ENCODE measurements at places on chromosomes 6 and 20. TPM values are rescaled to one million over a fixed set of nuclear protein-coding genes. Genes with fewer than 3 reads are reported as not detected.

The TTBK1 gene
- not detected for total RNA-seq

GRCh38 chr6:100309174-100309573, 155.5 kb downstream of the SIM1 start:
- no peak for DNase-seq

DNA sequence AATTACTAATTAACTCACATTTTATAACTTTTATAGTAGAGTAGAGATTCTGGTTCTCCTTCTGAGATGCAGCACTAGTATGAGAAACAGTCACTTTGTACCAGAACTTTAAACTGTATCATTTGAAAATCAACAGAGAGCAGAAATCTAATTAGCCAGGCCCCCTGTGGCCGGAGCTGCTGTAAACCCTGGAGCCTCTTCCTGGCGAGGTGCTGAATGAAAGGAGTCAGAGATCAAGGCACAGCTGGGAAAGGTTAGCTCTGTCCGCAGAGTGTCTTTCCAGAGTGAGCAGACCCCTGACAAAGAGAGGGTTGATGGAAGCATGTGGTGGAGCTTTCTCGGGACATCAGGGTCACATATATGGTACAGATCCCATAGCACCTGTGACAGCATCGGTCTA, 703.8 kb downstream of the RFPL4B start:
- no peak for DNase-seq

The FAM50B gene
- 11.5 TPM for total RNA-seq

DNA sequence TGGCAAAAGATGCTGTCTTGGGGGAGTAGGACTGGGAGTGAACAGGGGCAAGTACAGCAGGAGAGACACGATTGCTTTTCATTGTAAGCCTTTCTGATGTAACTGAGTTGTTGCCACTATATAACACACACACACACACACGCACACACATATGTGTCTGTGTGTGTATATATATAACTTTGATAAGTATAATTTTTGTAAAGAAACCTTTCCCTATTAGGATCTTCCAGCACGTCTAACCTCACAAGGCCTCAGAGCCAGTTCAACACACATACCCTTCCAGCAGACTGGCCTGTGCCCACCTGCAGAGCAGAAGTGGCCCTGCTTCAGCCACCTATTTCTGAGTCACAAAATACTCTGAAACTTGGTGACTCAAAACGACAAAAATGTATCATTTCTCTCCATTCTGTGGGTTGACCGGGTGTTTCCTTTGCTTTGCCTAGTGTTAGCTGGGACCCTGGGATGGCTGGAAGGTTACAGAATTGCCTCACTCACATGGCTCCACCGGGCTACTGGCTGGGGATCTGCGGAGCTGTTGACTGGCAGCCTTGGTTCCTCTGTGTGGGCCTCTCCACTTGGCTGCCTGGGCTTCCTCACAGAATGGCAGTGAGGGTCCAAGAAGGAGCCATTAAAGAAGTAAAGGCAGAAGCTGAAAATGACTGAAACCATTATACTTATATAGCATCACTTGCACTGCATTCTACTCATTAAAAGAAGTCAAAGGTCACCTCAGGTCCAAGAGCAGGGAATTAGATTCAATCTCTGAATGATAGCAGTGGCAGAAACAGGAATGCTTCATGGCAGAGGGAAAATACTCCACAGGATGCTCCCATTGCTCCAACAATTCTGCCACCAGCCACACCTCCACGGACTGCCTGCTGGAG, 126.4 kb downstream of the BANF2 start:
- DNase-seq = no peak

DNA sequence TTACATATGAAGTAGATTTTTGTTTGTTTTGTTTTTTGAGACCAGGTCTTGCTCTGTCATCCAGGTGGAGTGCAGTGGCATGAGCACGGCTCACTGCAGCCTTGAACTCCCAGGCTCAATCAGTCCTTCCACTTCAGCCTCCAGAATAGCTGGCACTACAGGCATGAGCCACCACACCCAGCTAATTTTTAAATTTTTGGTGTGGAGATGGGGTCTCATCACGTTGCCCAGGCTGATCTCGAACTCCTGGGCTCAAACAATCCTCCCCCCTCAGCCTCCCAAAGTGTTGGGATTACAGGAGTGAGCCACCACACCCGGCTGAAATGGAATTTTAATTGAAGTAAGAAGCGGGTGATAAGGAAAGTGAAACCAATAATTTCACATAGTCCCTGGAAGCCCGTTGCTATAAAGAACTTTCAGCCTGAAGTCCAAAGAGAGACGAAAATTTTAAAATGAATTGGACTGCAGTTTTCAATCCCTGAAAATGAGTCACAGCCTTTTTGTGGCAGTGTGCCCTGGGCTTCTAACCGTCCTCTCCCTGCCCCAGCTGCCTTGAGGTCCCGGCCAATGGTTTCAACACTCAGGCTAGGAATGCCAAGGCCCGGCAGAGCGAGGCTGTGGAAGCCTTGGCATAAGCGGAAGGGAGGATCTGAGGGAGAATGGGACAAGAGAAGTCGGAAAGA, 757 bp downstream of the RAET1E start:
- DNase-seq = no peak

- no peak for DNase-seq
These were observed 307.7 kb upstream of the DEFB115 start for GRCh38 chr20:30949761-30950160.

The TBP gene
- total RNA-seq = 32.7 TPM

- DNase-seq = no peak
These were observed 226.2 kb downstream of the ERMARD start for GRCh38 chr6:169977434-169978265.

The FUT9 gene
- not detected for total RNA-seq

The BMP7 gene
- not detected for total RNA-seq

The HNF4A gene
- total RNA-seq = not detected

The FOXC1 gene
- total RNA-seq = not detected

GRCh38 chr20:11445161-11445560, 472.5 kb upstream of the BTBD3 start:
- DNase-seq = no peak

DNA sequence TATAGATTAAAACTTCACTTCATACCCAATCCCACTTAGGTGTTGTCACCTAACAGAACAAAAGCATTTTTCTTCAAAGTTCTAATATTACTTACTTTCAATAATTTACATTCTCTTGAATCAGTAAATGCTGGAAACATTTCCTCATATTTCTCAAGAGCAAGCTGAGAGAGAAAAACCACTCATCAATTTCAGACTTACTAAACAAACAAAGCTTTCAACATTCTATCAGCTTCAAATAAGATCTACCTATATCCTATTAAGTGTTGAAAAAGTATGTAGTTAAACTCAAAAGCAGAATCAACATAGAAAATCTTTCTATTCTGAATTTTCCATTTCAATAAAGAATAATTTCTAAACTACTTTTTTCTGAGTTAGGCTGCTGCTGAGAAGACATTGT, 17.8 kb downstream of the GZF1 start:
- no peak for DNase-seq

GRCh38 chr6:13478525-13478966, 8.9 kb downstream of the GFOD1 start:
- DNase-seq = no peak

DNA sequence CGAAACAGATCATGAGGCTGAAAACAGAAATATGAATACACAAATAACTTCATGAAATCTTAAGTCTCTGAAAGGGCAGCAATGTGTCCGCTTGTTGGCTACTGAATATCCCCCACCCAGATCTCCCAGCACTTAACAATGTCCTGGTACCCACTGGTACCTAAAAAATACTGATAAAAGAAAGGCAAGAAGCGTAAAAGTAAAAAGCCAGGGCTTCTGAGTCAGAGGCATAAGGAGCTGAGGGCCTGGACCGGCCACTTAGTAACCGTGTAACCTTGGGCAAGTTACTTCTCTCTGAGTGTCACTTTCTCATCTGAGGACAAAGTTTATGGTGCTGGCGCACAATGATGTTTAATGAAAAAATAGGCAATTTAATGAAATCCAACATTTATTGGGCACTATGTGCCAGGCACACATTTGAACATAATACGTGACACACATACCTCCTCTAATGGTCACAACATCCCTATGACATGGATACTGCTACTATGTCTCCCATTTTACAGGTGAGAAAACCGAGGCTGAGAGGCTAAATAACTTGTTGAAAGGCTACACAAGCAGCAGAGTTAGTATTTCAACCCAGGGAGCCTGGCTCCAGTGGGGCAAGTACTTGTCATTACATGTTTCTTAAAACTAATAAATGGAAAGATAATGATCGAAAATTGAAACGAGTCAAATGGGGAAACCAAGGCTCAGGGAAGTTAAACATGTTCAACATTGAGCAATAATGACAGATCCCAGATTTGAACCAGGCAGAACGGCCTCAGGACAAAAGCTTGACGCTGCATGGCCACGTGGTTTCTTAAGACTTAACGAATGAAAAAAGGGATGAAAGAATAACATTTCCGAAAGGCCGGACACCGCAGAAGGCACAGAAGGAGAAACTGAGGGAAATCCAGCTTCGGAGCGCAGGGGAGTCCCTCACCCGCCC, 828 bp downstream of the TP53RK start:
- no peak for DNase-seq

The ZC3H12D gene
- total RNA-seq = 61.9 TPM

The KCNK5 gene
- total RNA-seq = 0.16 TPM

DNA sequence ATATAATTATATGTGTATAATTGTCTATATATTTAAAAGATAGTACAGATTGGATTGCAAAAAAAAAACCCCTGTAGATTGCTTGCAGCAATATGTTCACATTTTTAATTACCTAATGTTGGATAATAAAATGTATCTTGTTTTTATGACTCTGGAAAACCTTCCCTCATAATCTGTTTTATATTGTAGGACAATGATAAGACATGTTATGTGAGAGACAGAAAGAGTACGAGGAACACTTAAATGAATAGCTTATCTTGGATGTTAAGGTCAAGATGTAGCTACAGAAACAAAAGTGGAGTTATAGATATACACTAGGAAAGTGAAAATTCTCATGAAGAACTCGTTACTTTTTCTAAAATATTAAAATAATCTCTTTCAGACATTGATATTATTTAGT, 691.6 kb upstream of the IMPG1 start:
- no peak for DNase-seq

The MANEA gene
- 11.8 TPM for total RNA-seq

The MAP7 gene
- 0.16 TPM for total RNA-seq

GRCh38 chr20:21028436-21028835, 77.7 kb downstream of the LINC00237 start:
- no peak for DNase-seq

- no peak for DNase-seq
These were observed 79.3 kb downstream of the SLC35F1 start for GRCh38 chr6:117986396-117986795.

The FOXA2 gene
- total RNA-seq = not detected

The PLEKHG1 gene
- 5.3 TPM for total RNA-seq

The SLC35D3 gene
- not detected for total RNA-seq

The PNLDC1 gene
- 0.36 TPM for total RNA-seq

The KCNQ2 gene
- 0.30 TPM for total RNA-seq

- DNase-seq = peak; percentile 77
These were observed 24.8 kb downstream of the C6orf15 start for GRCh38 chr6:31087494-31088089.

- no peak for DNase-seq
These were observed 444.4 kb upstream of the MARCKS start for GRCh38 chr6:113412589-113413357.

The TRIM31 gene
- not detected for total RNA-seq

DNA sequence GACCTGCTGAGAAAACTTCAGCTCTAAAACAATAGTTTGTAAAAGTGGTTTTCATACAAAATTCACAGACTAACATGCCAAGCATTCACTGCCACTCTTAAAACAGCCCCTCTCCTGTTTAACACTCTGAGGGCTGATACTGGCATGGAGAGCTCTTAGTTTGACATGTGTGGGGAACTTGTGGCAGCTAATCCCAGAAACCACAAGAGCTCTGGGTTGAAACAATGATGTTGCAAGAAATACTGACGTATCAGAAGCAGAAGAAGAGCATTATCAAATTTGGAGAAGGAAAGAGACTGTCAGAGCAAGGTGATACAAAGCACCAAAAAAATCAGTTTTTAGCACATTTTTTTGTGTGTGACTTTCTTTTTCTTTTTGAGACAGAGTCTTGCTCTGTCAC, 5.1 kb downstream of the BEND3 start:
- DNase-seq = no peak

DNA sequence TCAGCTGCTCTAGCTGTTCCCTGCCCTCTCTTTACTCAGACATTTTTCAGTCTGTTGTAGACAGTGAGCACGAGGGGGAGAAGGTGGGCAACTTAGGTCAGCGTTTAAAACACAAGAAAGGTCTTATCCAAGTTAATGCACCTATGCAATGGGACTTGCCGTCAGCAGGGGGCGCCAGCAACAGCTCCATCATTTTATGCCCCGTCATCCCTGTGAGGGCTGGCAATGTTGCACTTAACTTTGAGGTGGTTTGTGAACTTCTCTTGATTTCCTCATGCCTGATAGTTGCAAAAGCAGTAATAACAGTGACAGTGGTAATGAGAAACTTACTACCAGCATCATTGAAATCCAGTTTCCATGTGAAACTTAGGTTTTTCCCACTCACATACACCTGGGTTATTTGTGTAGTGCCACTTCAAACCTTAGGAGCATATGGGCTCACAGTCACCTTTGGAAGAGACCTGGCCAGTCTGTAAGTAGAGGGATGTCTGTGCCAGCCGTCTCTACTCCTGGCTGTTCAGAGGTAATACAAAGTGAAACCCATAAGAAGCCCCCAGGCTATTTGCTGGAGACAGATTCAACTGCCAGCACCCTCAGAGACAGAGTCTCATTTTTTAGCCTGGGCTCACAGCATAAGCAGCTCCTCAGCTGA, 44.9 kb upstream of the ID1 start:
- peak; percentile 74 for DNase-seq

Measured in naive thymus-derived CD8-positive, alpha-beta T cell (primary cell).